Gastroesophageal sphincter (tissue), 4 donors: ENCODE measurements at places on chromosomes 1 and 21.

GRCh38 chr1:189269011-189269410, 1208.7 kb downstream of the BRINP3 start:
- ATAC-seq, result no peak

DNA sequence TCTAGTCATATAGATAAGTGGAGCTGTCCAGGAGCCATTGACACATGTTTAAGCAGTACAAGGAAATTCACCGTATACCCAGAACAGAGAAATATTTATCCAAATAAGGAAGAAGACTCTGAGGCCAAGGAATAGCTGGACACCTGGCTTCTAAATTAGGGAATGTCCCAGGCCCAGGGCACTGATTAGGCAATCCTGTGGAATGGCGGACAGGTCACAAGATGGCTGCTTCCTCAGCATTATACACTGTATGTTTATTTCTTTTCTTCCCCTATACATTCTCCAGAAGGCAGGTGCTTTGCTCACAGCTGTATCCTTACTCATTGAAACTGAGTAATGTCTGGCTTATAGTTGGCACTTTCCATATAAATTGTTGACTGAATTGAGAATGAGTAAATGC, 59.4 kb downstream of the ST6GALNAC3 start:
- no peak for ATAC-seq

DNA sequence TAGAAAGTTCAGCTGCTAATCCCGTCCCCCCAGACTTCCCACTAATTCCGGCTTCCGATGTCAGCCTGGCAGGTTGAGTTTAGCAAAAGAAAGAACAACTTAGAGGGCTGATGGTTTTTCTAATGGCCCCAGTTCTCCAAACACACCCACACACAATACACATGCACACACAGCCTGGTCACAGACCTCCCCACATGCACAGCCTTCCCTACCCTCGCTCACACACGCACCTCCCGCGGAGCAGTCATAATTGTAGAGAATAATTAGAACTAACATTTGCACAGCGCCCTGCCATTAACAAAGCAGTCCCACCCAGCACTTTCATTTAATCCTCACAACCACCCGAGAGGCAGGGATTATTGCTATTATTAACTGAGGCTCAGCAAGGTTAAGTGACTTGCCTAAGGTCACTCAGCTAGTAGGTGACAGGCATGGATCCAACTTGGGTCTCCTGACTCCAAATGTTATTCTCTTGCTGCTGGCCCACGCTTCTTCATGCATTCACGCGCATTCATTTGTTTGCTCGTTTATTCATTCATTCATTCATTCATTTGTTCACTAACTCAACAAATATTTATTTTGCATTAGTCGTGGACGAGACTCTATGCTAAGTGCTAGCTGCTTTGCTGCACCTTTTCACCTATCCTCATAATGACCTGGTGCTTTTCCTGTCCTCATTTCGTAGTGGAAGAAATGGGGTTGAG, 274.9 kb downstream of the FOXD2 start:
- ATAC-seq, result no peak

- ATAC-seq, result no peak
Measured at GRCh38 chr21:35149698-35150097, 100.6 kb upstream of the RUNX1 start.

DNA sequence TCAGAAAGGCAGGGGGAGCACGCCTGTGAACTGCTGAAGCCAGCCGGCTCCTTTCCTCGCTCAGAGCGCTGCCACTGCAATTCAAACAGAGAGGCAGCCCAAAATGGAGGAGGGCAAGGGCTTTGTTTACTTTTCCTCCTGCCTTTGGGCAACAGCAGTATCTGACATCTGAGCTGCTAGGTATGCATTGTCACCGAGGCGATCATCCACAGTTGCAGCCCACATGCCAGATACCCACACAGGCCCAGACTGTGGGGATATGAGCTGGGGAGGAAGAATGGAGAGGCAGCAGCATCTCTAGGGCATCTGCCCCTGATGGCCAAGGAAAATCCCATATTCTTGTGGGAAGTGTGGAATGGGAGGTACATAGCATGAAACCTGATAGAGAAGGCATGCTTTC, 357.1 kb downstream of the BARHL2 start:
- ATAC-seq, result no peak

GRCh38 chr1:32126770-32127169, 18.9 kb downstream of the KPNA6 start:
- ATAC-seq, result no peak

GRCh38 chr1:99540744-99541143, 105.2 kb upstream of the PALMD start:
- no peak for ATAC-seq

DNA sequence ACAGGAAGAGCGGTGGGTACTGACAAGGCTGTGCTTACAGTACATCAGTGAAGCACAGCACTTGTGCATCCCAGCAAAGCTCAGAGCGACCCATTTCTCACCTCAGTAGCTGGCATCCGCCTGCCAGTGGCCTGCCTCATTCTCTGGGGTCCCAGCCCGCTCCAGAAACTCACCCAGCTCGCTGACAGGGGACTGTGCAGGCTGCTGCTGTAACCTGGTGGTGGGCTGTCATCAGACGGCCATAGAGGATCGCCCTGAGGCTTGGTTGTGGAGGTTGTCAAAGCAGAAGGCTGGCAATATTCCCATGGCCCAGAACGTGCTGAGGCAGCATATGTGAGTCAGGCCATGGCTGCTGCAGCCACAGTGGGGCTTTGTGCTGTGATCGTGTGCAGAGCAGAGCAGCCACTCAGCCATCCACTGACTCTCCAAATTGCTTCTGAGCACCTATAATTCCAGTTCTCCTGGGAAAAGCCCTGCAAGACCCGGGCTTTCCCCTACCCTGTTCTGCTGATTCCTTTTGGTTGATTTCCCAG, 13.6 kb upstream of the GPR137B start:
- ATAC-seq, result no peak
